Stimulated activated CD4-positive, alpha-beta T cell treated with anti-CD3 and anti-CD28 coated beads, Interleukin-2, amount 100 ng/mL, for 48 hours (primary cell): ENCODE measurements at places on chromosomes 6 and 20.

- no peak for DNase-seq
Observed at GRCh38 chr20:39066471-39067242, 104.5 kb downstream of the DHX35 start.

DNA sequence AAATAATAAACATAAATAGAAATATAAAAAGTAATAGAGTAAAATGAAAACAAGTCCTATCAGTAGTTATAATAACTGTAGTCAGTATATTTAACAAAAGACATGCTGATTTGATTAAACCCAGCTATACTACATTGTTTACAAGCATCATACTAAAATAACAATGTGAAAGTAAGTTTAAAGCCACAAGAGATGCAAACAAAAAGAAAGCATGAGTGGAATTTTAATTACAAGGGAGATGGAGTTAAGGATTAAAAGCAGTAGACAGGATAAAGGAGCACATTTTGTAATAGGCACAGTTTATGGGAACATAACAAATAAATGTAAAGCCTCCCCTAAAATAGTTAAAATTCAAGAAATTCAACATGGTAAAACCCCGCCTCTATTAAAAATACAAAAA, 41.5 kb downstream of the SENP6 start:
- no peak for DNase-seq

GRCh38 chr6:82882363-82883023, 183.1 kb downstream of the UBE3D start:
- DNase-seq = no peak

DNA sequence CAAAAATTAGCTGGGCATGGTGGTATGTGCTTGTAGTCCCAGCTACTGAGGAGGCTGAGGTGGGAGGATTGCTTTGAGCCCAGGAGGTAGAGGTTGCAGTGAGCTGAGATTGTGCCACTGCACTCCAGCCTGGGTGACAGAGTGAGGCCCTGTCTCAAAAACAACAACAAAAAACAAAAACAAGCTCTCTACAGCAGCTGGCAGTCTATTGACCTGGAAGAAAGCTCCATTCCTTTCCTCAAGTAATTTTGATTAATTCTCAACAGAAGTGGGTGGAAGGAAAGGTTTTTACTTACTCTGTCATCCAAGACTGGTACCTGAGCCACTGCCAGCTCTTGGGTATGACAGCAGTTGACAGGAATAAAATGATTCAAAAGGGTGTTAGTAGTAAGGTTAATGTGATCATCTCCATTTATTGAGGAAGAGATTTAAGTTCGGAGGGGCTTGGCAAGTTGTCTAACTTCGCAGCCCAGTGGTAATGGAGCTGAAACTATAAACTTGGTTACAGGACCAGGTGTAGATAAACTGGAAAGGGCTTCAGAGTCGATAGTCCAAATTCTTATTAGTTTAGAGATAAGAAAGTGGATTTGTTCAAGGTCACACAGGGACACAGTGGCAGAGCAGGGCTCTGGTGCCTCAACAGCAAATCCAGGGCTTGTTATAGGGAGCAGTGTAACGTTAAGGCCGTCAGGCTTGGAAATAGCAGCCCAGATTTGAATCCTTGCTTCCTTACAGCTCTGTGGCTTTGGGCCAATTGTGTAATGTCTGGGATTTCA, 14.8 kb downstream of the SRSF3 start:
- no peak for DNase-seq

DNA sequence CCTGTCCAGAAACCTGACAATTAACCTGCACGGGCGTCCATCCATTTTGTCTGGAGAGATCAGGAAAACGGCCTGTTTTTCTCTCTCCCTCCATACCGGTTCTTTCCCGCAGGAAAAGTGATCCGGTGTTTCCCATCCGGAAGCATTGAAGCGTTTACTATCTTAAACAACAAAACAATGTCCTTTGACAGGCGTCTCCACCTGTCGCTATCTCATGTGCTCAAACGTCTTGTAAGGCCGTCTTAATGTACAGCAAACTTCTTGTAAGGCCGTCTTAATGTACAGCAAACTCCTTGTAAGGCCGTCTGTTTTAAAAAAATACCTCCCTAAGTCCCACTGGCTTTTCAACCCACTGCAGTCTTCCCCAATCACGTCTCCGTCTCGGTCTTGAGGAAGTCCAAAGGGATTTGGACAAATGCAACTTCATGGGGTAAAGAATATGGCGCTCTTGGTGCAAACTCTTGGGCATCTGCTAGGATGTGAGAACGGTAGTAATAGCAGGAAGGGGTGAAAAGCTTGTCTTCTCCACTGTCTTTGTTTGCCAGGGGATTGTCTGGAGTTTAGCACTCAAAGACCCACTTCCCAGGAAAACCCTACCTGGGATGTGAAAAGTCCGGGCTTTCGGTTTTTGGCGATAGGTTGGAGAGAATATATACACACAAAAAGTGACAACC, 29.9 kb upstream of the TRIM27 start:
- no peak for DNase-seq

DNA sequence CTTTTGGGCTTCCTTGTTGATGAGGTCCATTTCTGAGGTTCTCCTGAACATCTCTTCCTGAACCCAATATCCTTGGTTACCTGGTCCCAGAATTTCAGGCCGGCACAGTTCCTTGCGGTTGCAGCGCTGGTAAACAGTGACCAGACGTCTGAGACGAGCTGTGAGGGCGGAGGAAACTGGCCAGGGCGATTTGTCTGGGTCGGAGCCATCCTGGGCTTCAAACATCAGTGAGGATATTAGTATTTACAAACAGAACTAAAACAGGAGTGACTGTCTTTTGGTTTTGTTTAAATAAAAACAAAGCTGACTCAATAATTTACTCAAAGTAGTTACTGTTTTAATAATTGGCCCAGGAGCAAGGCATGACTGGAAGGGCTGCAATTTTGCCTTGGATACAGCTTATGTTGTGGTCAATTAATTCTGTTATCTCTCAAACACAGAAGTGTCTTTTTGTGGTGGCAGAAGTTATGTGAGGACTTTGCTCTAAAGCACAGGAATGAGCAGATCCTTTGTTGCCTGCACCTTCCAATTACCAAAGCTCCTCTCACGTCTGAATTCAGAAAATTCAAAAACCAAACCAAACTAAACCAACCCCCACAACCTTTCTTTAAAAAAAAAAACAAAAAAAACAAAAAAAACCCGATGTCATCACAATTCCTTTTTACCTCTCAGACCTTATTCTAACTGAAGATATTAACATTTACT, 58.7 kb upstream of the EMILIN3 start:
- DNase-seq = no peak

DNA sequence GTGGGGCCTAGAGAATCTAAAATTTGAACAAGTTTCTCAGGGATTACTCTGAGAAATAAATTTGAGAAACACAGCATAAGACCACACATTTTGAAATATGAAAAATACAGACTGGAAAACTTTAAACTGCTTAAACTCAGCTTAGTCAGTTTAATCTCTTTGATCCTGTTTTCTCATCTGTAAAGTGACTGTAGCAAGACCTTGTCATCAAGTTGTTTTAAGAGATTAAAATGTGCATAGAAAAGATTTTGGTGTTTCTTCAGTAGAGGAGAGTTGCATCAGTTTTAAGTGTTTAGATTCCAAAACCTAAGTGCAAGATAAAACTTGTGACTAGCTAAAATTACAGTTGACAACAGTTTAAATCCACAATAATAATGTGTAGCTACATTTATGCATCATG, 8.1 kb upstream of the BCKDHB start:
- no peak for DNase-seq

DNA sequence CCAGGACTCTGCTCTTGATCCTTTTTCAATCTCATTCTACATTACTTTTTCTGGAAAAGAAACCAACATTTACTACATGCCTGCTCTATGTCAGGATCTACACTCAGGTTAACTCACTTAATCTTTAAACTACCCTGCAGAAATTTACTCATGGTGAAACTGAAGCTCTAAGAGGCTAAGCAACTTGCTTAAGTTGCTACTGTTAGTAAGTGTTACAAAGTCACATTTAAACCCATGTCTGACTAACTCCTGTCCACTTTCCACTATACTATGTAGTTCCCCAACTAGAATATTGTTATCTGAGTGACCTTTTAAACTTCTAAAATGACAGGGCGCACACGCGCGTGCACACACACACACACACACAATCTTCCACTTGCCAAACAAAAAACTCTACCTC, 5.0 kb downstream of the CEP162 start:
- no peak for DNase-seq
